ENCODE measurements at places on chromosomes 16 and 17. TPM values are rescaled to one million over a fixed set of nuclear protein-coding genes. Genes with fewer than 3 reads are reported as not detected.

GRCh38 chr16:30741461-30741914 is 6.7 kb upstream of the PHKG2 start:
- DNase-seq, result peak; percentile 51

DNA sequence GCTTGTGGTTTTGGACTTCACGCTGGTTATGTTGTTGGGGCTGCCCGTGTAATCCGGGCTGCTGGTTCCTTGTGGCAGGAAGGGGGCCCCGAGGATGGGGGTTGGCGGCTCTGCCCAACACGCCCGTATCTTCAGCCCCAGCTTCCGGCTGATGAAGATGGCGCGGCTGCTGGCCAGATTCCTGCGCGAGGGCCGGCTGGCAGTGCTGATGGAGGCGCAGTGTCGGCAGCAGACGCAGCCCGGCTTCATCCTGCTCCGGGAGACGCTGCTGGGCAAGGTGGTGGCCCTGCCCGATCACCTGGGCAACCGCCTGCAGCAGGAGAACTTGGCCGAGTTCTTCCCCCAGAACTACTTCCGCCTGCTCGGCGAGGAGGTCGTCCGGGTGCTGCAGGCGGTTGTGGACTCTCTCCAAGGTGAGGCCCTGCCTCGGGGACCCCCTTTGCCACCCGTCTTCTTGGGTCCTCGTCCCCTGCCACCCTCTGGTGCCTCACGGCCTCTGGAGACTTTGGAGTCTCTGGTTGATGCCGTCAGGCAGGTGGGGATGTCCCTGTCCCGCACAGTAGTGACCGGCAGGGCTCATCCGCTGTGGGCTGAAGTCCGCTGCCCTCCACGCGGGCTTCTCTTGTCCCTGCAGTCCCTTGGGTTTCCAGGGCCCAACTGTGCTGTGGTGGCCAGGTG is 2.2 kb downstream of the TELO2 start:
- peak; percentile 49 for DNase-seq

- DNase-seq, result no peak
Observed at GRCh38 chr17:71188811-71189492, 931.9 kb upstream of the SOX9 start.

- no peak for DNase-seq
Observed at GRCh38 chr17:83195330-83196023, 116.1 kb downstream of the METRNL start.

- DNase-seq, result no peak
Observed at GRCh38 chr17:78357672-78358537, 2.0 kb downstream of the SOCS3 start.

GP1BA gene
- not detected for total RNA-seq

SLC7A6OS gene
- 16.2 TPM for total RNA-seq

OR1F1 gene
- not detected for total RNA-seq

Data from mucosa of descending colon (tissue), 3 donors.